ENCODE measurements at places on chromosomes 5 and 9.

- DNase-seq = no peak
These were observed 10.3 kb upstream of the LAMC3 start for GRCh38 chr9:130998597-130999244.

DNA sequence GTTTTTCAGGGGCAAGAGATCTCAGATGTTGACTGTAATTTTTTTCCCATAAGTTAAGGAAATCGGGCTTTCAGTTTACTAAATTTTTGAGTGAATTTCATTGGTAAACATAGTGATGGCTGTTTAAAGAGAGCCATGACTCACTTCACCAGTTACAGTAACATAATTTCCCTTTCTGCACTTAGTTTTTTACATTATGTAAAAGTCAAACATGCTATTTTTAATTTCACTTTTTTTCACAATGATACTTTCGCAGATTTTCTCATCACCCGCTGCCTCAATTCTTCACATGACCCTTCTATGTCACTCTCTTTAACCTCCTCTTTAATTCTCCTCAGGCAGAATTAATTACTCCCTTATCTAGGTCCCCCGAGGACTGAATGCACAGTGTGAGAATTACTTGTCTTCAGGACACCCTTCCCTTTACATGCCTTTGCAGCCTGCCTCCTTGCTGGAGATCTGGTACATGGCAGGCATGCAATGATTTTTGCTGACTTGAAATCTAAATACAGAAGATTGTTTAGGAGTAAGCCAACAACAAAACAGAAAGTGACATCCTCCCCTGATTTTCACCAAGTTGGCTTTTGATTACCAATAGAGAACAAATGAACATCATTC is 217.5 kb upstream of the S1PR3 start:
- no peak for DNase-seq

- DNase-seq = no peak
These were observed 93.3 kb downstream of the TLE1 start for GRCh38 chr9:81595887-81596543.

GRCh38 chr9:93304574-93305496 is 120.9 kb downstream of the WNK2 start:
- DNase-seq = no peak

DNA sequence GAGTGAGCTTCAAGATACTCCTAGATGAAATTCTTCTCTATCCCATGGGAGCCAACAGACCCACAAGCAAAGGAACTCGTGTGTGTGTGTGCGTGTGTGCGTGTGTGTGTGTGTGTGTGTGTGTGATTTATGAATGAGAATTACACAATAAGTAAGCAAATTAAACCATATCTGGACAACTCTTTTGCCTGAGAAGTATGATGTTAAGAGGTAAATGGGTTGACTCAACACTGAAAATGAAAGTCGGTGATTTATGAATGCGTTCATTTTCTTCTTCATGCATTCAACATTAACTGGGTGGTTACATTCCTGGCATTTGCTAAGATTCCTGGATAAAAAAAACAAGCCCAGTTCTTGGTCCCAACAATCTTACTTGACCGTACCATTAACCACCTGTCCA is 171.3 kb upstream of the ZNF462 start:
- no peak for DNase-seq

- DNase-seq = no peak
These were observed 12.1 kb downstream of the DCAF12 start for GRCh38 chr9:34114436-34114835.

- no peak for DNase-seq
These were observed 653.8 kb upstream of the RIOK2 start for GRCh38 chr5:97836816-97837215.

- DNase-seq = no peak
These were observed 76.0 kb downstream of the ARL15 start for GRCh38 chr5:54234304-54234933.

Data from stimulated activated CD8-positive, alpha-beta memory T cell treated with anti-CD3 and anti-CD28 coated beads, Interleukin-4, amount 100 ng/mL, for 1 hour (primary cell).